Iris pigment epithelial cell (primary cell): ENCODE measurements at places on chromosomes 6 and 20.

- DNase-seq = no peak
Observed at GRCh38 chr20:34862724-34863123, 9.9 kb downstream of the GGT7 start.

GRCh38 chr6:112153926-112154607 is 66.7 kb downstream of the FAM229B start:
- peak; percentile 85 for DNase-seq

DNA sequence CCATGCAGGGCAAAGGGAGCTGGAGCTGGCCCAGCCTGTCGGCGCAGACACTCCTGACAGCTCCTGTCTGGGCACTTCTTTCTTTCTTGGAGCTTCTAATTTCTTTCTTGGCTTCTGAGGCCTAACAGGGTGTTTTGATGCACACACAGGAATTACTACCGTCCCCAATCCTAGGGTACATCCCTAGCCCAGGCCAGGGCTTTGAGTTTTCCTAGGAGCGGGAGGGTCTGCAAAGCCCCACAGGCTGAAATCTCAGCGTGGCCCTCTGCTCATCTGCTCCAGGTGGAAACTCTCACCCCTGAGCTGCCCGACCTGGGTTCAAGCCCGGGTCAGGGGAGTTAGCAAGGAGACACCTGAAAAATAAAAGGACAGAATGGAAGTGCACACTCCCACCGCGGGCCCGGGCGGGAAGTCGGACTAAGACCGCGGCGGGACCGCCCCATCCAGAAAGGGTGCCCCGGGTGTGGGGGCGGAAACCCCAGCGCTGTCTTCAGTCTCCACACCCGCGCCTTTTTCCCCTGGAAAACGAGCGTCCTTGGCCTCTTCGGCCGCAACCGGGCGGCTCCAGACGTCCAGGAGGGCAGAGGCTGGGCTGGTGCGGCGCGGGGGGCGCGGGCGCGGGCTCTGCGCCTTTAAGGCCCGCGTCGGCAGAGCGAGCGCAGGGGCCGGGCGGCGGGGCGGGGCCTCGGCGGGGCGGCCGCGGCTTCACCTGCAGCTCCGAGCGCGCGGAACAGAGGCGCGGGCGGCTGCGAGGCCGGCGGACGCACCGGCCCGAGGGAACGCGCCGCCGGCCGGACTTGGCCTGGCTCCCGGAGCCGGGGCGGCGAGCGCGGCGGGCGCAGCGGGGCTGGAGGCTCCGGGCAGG is at the start of gene CDH4:
Gene CDH4, plus strand, starts transcription at position 733 of the 865 bp plus-strand sequence.
- no peak for DNase-seq

GRCh38 chr20:15011631-15012030 is 674.2 kb upstream of the FLRT3 start:
- DNase-seq = no peak

GRCh38 chr6:1607516-1608221 is 2.0 kb upstream of the FOXC1 start:
- DNase-seq = peak; percentile 45

GRCh38 chr6:117906958-117907600 is at the start of gene SLC35F1:
Gene SLC35F1, plus strand, starts transcription at chr6:117907264.
- peak; percentile 15 for DNase-seq

- DNase-seq = no peak
Observed at GRCh38 chr6:149680503-149680902, 32.0 kb upstream of the KATNA1 start.

DNA sequence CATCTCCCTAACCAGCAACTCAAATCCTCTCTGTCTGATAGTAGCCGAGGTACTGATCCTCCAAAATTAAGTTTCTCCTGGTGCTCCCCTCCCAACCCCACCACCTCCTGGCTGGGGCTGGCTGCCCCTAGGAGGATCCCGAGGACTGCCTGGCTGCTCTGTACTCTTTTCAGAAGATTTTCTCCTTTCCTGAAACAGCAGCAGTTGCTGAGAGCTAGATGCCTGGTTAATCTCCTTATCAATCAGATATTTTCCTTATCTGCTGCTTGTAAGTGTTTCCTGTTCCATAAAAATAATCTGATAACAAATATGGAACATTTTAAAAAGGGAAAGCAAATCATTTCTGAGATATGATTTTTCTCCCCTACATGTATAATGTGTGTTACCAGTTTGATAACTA is 52.8 kb downstream of the ZMYND8 start:
- DNase-seq = peak; percentile 24

GRCh38 chr6:452301-453067 is 60.9 kb downstream of the IRF4 start:
- DNase-seq = no peak

GRCh38 chr6:17031961-17032360 is 69.9 kb upstream of the STMND1 start:
- DNase-seq = no peak

DNA sequence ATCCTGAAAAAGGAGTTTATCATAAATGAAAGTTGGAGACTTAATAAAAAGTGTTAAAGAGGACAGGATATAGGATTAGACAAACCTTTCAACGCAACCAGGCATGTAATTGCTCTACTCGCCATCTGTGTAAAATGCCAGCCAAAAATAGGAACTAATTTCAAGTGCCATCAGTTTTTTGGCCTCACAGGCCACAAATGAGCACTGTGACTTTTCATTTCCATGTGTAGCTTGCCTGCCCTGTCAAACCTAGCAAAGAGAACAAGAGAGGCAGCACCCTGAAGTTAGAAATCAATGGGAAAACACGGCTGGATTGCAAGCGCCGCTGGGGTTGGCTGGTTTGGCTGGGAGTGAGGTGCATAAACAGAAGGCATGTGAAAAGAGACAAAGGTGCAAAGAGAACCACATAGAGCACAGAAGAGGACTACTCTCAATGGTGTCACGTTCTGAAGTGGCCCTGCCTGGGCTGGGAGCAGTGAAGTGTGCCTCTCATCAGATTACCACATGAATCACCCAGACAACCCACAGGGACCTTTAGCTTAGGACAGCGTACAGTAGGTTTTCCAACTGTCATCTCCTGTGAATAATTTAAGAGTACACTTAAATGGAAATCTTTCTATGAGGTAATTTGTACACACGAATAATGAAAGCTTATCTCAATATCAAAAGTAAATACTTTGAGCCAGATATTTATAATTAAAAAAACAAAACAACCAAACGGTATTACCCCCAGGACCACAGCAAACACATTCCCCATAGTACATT is 78.0 kb upstream of the NHSL1 start:
- DNase-seq = no peak

DNA sequence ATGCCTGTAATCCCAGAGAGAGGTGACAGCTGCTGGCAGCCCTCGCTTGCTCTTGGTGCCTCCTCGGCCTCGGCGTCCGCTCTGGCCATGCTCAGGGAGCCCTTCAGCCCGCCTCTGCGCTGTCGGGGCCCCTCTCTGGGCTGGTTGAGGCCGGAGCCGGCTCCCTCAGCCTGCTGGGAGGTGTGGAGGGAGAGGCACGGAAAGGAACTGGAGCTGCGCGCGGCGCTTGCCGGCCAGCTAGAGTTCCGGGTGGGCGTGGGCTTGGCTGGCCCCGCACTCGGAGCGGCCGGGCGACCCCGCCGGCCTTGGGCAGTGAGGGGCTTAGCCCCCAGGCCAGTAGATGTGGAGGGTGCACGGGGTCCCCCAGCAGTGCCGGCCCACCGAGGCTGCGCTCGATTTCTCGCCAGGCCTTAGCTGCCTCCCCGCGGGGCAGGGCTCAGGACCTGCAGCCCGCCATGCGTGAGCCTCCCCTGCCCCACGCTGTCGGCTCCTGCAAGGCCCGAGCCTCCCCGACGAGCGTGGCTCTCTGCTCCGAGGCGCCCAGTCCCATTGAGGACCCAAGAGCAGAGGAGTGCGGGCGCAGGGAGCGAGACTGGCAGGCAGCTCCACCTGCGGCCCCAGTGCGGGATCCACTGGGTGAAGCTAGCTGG is 34.6 kb downstream of the C6orf52 start:
- DNase-seq = no peak

- DNase-seq = no peak
Observed at GRCh38 chr20:62777528-62777830, 18.8 kb upstream of the MRGBP start.

DNA sequence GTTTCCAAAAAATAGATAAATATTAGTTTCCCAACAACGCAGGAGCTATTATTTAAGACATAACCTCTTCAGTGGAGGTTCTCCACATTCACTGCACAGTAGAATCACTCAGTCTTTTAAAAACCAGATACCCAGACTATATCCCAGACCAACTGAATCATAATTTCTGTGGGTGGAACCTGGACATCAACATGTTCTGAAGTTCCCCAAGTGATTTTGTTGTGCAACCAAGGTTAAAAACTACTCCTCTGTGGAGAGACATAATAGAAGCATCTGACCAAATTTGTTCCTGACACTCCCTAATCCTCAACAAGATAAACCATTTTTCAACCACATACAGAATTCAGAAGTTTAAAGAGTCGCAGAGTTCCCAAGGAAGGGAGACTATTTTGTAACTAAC is 42.3 kb downstream of the STK38 start:
- peak; percentile 80 for DNase-seq

DNA sequence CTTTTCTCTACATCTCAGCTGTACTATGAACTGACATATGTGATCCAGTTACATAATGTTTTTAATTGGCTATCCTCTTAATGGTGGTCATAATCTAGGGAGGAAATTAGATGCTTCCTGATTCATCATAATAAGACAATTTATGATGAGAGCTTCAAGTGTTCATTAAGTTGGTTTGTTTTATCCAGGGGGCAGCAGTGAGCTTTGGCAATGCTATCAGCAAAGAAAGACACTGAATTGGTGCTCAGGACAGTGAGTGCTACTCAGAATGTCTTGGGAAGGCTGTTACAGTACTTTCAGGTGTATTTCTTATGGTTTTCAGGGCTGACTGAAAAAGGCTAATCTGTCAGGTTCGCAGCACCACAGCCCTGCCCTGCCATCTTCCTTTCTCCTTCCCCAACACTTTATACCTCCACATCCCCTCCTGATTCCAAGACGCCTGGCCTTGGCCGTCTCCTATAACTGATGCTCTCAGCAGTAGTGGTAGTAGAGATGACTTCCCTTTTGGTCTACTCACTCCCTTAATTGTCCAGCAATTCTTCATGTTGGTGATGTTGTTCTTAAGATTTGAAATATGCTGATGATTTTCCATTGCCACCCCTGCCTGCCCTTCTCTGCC is 67.0 kb upstream of the TNFAIP3 start:
- DNase-seq = peak; percentile 73

DNA sequence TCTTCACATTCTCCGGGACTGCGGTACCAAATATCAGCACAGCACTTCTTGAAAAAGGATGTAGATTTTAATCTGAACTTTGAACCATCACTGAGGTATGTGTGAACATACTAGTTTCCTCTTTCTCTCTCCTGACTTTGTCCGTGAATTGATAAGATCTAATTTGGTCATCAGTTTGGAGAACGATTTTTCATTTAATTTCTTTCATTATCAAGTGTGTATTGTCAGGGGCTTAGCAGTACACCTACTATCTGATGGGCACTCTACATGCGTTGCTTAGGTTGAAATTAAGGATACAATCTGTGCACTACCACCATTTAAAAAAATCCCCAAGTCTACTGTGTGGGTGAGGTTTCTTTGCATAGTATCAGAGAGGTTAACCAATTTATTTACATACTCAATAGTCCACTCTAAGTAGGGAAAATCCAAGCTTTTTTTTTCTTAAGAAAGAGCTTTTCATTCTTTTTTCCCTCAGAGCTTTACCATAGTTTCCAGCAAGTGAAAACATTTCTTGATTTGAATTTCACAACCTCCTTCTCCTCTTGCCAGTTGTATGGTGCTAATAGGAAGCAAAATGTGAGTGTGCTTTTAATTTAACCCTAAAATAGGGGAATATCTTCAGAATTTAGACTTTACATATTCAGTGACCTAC is 105.4 kb upstream of the ESR1 start:
- no peak for DNase-seq

DNA sequence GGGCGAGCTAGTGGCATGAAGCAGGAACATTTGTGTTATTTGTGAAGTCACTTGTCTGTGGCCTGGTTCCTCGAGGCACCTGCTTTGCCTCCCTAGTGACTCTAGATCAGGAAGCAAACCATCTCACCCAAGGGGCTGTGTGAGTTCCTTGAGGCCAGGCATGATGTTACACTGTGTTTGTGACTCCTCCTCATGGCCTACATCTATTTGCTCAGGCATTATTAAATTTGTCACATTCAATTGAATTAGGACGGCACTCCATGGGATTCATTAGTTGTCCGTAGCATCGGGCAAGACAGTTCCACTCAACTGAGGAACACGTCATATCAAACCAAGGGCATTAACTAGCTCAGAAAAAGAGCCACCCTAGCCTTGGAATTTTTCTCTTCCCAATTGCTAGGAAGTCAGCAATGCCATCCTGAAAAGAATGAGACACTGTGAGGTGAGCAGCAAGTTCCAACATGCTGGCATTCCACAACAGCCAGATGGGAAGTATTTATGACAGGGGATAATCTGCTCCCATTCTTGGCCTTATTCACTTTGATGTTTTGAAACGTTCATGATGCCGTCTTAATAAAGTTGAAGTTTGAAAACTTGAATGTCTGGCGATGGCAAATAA is 17.2 kb downstream of the TMEM200A start:
- no peak for DNase-seq

DNA sequence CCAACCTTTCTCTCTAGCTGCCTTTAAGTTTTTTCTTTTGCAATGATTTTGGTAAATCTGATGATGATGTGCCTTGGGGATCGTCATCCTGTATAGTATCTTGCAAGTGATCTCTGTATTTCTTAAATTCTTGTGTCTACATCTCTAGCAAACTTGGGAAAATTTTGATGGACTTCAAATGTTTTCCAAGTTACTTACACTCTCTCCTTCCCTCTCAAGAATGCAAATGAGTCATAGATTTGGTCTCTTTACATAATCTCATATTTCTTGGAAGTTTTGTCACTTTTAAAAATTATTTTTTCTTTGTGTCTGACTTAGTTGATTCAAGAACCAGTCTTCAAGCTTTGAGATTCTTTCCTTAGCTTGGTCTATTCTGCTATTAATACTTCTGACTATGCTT is 176.4 kb downstream of the TBC1D32 start:
- peak; percentile 32 for DNase-seq

DNA sequence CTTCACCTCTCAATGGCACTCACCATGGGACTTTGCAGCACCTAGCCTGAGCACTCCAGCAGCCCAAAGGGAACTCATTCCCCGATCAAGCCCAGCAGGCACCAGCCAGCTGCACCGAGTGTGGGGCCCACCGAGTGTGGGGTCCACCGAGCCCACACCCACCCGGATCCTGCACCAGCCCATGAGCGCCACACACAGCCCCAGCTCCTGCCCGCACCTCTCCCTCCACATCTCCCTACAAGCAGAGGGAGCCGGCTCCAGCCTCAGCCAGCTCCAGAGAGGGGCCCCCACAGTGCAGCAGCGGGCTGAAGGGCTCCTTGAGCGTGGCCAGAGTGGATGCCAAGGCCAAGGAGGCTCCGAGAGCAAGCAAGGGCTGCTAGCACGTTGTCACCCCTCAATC is 1182.4 kb downstream of the HACE1 start:
- DNase-seq = no peak

GRCh38 chr6:4304927-4305455 is 169.6 kb upstream of the ECI2 start:
- DNase-seq = no peak

GRCh38 chr6:43052842-43053544 is 658 bp downstream of the CUL7 start:
- peak; percentile 44 for DNase-seq

- peak; percentile 95 for DNase-seq
Observed at GRCh38 chr6:36127462-36128016, 2.8 kb upstream of the MAPK13 start.
